ENCODE measurements at places on chromosomes 12 and 14.

DNA sequence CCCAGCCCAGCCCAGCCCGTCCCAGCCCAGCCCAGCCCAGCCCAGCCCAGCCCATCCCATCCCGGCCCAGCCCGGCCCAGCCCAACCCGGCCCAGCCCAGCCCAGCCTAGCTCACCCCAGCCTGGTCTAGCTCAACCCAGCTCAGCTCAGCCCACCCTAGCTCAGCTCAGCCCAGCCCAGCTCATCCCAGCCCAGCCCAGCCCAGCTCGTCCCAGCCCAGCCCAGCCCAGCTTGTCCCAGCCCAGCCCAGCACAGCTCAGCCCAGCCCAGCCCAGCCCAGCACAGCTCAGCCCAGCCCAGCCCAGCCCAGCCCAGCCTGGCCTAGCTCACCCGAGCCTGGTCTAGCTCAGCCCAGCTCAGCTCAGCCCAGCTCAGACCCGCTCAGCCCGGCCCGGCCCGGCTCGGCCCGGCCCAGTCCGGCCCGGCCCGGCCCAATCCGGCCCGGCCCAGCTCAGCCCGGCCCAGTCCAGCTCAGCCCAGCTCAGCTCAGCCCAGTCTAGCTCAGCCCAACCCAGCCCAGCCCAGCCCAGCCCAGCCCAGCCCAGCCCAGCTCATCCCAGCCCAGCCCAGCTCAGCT is 184.7 kb downstream of the TMEM121 start:
- DNase-seq, result no peak

DNA sequence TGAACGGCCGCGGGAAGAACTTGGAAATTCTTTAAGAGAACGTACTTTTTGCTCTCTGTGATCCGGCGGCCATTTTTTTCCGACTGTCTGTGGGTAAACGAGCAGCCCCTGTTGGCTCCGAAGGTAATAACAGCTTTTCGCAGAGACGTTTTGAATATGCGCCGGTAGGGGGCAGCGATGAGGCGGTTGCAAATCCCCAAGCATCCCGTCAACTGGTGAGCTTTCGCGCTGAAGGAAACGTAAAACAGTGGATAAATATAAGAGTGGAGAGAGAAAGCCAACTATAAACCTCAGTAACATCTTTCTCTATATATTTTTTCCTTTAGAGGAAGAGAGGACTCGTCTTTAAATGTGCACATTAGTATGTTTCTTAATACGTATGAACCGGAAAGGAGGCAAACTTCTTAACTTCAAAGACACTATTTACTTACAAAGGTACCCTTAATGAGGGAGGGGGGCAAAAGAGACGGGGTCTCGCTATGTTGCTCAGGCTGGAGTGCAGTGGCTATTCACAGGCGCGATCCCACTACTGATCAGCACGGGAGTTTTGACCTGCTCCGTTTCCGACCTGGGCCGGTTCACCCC is 9.6 kb upstream of the NEMF start:
- peak; percentile 58 for DNase-seq

GRCh38 chr12:89092297-89092696 is 260.0 kb downstream of the DUSP6 start:
- no peak for DNase-seq

- DNase-seq, result no peak
Measured at GRCh38 chr14:80926397-80927082, 15.0 kb downstream of the CEP128 start.

GRCh38 chr14:65142914-65143625 is 40.8 kb upstream of the MAX start:
- no peak for DNase-seq

DNA sequence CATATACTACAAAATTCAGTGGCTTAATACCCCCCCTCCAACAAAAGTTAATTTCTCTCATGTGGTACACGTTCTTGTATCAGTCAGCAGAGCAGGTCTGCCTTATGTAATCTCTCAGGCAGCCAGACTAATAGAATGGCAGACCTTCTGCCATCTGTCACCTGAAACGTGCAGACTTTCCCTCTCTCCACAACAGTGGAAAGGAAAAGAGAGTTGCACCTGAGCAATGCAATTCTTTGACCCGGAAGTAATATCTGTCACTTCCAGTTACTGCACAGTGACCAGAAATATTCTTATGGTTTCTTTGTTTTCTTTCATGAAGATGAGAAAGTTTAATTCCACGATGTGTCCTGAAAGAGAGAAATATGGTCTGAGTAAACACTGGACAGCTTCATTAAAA is 14.4 kb downstream of the KERA start:
- DNase-seq, result no peak

DNA sequence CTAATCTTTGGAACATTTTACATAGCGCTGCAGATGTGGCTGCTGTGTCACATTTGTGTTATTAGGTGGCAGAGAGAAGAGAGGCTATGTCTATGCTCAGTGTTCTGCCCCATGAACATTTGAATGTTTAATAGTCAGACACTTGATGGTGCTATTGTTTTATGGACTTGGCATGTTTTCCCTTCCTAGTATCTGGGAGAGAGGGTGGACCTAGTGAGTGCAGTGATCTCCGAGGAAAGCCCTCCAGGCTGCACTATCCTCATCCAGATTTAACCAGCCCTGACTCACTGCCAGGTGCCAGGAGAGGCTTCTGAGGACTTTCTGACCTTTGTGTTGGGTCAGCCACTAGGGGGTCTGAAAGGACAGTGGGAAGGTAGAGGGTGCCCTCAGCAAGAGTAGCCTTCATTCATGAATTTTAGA is 24.3 kb downstream of the ZFC3H1 start:
- DNase-seq, result no peak

- DNase-seq, result no peak
Measured at GRCh38 chr14:72621387-72622065, 272.4 kb downstream of the DPF3 start.

DNA sequence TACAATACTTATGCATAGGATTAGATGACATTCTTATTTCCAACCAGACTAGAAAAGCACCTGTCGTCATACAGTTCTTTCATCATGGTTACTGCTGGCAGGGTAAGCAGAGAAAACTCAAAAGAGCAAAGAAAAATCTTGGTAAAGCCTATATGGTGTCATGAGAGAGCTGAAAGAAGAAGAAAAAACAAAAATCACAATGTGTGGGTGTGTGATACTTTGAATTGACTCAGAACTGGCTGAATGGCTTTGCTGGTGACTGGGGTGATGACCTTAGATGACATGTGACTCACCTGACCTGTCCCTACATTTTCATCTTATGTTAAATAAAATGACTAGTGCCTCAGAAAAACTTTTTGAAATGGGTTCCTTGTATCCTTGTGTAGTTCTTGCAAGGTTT is 278.1 kb upstream of the LMO3 start:
- no peak for DNase-seq

Data from stimulated activated CD4-positive, alpha-beta T cell treated with anti-CD3 and anti-CD28 coated beads, Interleukin-1b, Interleukin-23, amount 100 ng/mL, for 1 hour (primary cell).